ENCODE measurements at places on chromosomes 5 and 9.

DNA sequence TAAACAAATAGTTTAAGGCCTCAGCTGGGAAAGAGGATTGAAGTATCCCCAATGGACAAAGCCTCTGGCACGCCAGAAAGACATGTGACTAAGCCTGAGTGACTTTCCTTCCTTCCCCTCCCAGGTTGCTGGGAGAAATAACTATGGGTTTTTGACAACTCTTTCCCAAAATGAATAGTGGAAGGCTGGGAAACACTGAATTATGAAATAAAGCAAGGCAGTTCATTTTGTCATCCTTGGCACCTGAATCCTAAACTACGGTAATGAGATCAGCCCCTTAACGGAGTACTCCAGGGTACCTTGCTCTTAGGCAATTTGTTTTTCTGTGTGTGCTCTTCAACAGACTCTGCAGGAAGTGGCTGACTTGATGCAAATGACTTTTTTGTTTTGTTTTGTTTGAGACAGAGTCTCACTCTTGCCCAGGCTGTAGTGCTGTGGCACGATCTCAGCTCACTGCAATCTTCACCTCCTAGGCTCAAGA lies 75.2 kb downstream of the LMNB1 start:
- DNase-seq, result no peak

DNA sequence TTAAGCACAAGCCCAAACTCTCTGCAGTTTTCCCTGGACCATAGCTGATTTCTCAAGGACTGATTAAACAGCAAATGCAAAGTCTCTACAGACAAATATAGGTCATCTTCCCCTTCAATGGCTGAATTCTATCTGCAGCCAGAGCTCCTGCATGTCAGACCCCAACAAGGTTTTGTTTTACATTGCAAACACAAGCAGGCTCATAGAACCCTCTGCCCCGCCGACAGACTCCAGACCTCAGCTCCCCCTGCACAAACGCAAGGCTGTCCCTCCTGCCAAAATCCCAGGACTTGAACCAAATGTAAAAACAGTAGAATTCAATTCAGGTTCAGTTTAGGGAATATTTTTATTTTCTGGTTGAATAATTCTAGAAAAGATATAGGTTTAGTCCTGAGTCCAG lies 526.7 kb upstream of the TRPC7 start:
- DNase-seq, result no peak

DNA sequence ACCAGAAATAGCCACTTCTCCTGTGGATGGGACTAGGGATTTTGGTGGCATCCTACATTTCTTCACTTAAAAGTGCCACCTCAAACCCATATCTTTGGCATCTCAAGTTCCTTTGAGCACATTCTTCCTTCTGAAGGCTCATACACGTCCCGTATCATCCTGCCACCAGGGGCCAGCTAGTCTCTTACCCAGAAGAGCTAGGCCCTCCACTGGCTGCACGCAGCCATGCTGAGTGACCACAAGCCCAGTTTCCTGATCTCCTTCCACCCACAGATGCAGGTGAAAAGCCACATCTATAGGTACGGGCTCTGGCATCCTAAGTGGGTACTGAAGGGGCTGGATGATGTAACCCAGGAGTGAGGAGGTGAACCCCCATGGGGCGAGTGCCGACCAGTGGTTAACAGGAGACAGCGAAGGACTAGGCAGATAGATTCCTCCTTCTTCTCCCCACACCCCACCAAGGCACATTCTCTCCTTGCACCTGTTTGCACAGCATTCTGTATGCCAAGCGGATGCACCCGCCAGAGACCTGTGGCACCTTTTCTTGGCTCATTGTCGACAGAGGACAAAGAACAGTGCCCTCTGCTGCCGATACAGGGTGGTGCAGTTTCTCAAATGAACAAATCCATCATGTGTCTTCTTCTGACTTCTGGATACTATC lies 14.4 kb upstream of the SCGB3A1 start:
- DNase-seq, result peak; percentile 65

DNA sequence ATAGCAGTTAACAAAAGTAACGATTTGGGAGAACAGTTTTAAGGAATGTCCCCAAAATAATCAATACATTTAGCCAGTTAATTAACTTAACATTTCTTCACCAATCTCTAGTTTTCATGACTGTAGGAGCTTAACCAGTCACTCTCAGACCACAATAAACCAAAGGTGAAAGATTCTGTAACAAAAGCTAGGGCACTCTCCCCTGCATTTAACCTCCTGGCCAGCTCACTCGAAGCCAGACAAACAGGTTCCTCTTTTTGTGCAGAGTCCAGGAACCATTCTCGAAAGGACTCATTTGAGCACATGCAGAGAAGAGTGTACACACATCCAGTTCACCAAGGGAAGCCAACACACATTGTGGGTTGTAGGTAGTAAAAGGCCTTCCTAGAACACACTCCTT lies 6.5 kb downstream of the IL7R start:
- no peak for DNase-seq

DNA sequence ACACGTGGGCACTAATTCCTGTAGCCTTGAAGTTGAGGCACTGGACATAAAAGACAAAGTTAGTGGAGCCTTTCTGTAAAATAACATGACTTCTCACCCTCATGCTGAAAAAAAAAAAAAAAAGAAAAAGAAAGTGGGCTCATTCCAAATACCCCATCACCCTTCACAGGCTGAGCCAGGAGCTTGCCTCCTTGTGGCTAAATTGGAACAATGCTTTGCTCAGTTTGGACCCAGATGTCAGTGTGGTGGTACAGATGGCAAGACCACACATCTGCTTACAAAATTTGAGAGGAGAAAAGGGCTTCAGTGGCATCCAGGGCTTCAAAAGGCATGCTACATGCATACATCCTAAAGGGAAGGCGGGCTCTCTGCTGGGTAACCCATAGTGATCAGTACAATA lies 342.8 kb downstream of the EBF1 start:
- DNase-seq, result no peak
